ENCODE measurements at places on chromosomes 4 and X. TPM values are rescaled to one million over a fixed set of nuclear protein-coding genes. Genes with fewer than 3 reads are reported as not detected.

- DNase-seq: no peak
These were observed 33.3 kb upstream of the DSPP start for GRCh38 chr4:87574996-87575395.

- no peak for DNase-seq
These were observed 1004.7 kb upstream of the LCORL start for GRCh38 chr4:19026281-19026680.

Gene EMCN
- total RNA-seq: 27.5 TPM

DNA sequence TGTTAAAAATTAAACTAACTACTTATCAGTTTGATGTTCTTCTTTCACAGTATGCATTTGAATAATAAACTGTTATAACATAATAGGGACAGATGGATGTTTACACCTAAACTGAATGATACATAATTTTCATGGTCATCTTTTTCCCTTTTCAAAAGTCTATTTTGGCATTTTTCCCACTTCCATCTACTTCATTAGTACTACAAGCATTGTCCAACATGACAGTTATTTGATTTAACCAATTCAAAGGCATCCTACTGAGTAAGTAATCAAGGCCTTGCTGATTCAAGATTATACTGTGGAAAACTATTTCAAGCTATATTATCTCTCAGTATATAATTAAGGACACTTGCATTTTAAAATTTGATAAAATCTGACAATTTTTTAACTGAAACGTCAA, 212.9 kb downstream of the FAT4 start:
- no peak for DNase-seq

GRCh38 chr4:94595880-94596483, 144.2 kb downstream of the PDLIM5 start:
- no peak for DNase-seq

Gene ZFP42
- total RNA-seq: not detected

DNA sequence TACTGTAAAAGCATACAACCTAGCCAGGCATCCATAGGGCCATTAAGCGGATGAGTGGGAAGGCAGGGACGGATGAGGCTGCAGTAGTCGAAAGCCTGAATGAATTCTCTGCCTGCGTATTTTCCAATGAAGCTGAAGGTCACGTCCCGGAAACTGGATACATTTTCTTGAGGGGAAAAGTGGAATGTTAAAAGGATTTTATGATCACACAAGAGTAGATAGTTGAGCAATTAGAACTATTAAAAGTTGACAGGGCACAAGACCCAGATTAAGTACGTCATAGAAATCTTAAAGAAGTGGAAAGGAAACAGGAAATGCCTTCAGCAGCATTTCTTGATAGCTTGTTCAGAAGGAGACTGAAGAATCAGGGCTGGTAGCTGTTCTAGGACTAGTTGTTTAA, 98.3 kb upstream of the CXXC4 start:
- no peak for DNase-seq

Gene SASH3
- 3.8 TPM for total RNA-seq

DNA sequence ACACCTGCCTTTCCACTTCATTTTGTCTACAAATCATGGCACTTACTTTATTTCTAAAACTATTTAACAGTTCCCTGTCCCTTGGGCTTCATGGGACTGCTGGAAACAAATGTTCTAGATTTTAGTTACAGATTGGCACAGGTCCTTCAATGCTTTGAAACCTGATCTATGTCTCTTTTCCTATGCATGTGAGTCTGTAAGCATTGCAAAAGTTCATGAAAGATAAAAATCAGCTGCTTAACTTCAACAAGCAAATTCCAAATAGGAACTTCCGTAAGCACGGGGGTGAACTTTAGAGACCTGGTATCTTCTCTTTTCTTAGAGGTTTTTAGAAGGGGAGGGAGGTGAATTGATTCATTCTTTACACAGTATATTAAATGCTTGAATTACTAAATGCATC, 9.5 kb downstream of the LGI2 start:
- no peak for DNase-seq

- no peak for DNase-seq
These were observed 1108.2 kb downstream of the PCDH18 start for GRCh38 chr4:136424052-136424451.

DNA sequence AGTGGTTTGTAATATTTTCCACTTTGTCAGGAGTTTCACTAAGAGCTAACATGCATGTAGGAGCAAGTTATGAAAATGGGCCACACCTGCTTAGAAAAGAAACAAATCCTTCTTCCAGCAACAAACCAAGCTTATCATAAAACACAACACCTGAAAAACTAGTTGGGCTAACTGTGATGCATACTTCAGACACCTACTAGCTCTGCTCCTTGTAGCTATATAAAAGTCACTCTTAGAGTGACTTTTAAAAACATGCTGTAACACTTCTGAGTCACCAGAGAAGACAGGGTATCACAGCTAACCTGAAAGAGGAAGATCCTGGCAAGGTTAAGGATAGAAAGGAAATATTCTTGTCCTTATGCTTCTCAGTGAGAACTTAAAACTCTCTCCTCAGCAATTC, 3.6 kb upstream of the SLAIN2 start:
- no peak for DNase-seq

DNA sequence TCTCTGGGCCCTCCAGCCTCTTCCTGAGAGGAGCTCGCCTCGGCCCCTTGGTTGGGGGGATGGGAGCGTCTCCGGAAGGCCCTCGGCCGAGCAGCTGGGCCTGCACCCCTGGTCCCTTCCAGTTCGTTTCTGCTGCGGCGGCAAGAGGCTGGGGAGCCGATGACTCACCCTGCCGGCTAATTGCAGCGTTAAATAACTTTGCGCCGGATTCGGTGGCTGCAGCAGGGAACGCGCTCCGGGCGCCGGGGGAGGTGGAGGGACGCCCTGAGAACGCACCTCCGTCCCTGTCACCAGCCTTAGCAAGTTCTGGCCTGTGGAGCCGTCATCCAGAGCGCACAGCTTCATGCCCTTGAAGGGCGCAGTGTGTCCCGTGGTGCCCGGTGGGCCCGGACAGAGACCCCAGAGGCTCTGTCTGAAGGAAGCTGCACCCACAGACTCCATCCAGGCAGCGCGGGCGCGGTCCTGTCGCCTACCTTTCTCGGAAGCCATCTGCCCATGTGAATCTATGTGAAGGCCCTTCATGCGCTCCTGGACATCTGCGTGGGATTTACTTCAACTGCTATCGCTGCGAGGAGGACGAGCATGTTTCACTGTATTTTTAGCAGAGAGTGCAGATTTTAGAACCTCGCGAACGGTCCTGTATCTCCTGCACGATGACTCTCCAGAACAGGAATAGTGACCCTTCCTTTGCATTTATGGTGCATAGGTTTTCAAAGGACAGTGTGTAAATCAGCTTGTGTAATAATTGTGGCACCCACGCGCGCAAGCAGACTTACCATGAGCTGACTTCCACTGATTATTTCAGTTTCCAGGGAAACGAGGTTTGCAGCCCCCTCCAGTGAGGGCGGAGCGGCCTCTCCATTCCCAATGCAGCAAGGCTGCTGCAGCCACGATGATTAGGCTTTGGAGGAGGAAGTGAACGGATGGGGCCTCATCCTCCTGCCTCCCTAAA, 1.7 kb upstream of the TMEM271 start:
- peak; percentile 44 for DNase-seq

Gene AGA
- total RNA-seq: 6.1 TPM

DNA sequence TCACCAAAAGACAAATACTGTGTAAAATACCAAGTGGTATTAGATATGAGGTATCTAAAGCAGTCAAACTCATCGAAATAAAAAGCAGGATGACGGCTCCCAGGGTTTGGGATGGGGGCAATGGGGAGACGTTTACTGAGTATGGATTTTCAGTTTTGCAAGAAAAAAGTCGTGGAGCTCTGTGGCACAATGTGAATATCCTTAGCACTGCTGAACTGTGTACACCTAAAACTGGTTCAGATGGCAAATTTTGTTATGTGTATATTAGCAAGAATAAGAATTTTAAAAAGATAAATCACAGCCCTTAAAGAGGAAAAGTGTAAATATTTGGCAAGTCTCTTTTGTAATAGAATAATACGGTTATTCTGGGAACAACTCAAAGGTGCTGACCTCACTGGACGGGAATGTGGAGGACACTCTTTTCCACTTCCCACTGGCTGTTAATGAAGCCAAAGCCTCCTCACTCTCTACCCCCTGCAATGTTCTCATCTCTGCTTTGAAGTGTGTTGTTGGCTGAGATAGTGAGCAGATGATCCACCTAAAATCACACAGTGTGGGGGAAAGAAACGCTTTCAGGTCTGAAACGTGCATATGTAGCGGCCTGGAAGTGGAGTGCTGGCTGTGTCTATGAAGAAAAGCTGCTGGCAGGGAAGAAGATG, 49.2 kb downstream of the SEL1L3 start:
- DNase-seq: no peak

Gene CT45A7
- not detected for total RNA-seq

DNA sequence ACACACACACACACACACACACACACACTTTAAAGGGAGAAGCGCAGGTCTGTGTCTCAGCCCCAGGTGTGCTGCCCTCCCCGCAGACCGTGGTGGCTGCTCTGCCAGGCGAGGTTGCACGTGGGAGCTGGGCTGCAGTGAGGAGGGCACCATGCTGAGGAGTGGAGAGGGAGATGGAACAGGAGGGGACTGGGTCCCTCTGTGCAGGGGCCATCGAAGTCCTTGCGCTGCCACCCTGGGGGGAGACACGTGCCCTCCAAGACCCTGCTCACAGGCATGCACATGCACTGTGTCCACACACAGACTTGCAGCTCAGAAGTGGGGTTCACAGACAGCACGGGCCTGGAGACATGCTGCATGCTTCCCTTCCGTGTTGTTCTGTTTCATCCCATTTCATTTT, 65.5 kb upstream of the HGFAC start:
- DNase-seq: no peak

GRCh38 chr4:85837439-85837733, 362.4 kb downstream of the ARHGAP24 start:
- DNase-seq: no peak

- no peak for DNase-seq
These were observed 4.7 kb upstream of the ATP1B4 start for GRCh38 chrX:120357186-120357585.

GRCh38 chrX:40098264-40099054, 701 bp upstream of the BCOR start:
- DNase-seq: no peak

Gene OTUD6A
- total RNA-seq: not detected

Gene STPG2
- total RNA-seq: 0.19 TPM

DNA sequence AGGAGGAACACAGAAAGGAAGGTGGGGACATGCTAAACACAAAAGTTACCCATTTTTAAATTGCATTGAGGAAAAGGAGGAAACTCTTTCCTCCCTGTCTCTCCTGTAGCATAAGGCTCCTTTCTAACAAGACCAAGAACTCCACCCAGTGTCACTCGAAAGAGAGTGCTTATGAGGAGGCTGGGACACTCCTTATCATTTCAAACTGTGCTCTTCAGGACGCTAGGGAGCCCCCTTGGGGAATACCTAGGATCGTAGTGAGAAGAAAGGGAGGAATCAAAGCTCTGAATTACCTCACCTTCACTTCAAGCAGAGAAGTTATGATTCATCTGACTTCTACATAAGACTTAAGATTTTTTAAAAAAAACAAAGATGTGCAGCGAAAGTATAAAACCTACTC, 65.5 kb downstream of the F9 start:
- DNase-seq: no peak

- no peak for DNase-seq
These were observed 152.1 kb upstream of the MED14 start for GRCh38 chrX:40887476-40887875.

Gene SFRP2
- total RNA-seq: 2.1 TPM

DNA sequence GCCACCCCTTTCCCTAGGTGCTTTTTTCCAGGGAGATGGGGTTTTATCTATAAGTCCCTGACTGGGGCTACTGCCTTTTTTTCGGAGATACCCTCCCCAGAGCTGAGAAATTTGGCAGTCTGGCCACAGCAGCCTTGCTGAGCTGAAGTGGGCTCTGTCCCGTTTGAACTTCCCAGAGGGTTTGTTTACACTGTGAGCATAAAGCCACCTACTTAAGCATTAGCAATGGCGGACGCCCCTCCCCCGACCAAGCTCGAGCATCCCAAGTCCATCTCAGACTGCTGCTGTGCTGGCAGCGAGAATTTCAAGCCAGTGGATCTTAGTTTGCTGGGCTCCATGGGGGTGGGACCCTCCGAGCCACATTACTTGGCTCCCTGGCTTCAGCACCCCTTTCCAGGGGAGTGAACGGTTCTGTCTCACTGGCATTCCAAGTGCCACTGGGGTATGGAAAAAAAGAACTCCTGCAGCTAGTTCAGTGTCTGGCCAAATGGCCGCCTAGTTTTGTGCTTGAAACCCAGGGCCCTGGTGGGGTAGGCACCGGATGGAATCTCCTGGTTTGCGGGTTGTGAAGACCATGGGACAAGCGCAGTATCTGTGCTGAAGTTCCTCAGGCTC, 456.4 kb upstream of the HTR2C start:
- no peak for DNase-seq

Gene CHRNA9
- not detected for total RNA-seq

Data from cardiac septum (tissue), 1 donor.